ENCODE measurements at places on chromosomes 12 and 14.
A peak's percentile ranks its signal among the peaks of the same experiment; 100 is the strongest.

DNA sequence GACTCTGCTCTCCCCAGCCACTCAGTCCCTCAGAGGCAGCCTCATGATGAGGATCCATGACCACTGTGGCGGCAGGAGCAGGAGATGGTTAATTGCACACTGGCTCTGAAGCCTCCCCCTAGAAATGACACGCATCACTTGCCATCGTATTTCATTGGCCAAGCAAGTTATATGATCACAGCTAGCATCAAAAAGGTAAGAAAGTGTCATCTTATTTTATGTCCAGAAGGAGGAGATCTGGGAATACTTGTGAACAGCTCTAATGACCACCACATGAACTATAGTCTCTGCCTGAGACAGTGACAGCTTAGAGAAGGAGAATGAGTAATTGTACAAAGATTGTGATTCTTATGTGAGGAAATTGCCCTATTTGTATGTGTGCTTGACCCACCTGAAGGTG lies 363.4 kb downstream of the NUAK1 start:
- no peak for DNase-seq

DNA sequence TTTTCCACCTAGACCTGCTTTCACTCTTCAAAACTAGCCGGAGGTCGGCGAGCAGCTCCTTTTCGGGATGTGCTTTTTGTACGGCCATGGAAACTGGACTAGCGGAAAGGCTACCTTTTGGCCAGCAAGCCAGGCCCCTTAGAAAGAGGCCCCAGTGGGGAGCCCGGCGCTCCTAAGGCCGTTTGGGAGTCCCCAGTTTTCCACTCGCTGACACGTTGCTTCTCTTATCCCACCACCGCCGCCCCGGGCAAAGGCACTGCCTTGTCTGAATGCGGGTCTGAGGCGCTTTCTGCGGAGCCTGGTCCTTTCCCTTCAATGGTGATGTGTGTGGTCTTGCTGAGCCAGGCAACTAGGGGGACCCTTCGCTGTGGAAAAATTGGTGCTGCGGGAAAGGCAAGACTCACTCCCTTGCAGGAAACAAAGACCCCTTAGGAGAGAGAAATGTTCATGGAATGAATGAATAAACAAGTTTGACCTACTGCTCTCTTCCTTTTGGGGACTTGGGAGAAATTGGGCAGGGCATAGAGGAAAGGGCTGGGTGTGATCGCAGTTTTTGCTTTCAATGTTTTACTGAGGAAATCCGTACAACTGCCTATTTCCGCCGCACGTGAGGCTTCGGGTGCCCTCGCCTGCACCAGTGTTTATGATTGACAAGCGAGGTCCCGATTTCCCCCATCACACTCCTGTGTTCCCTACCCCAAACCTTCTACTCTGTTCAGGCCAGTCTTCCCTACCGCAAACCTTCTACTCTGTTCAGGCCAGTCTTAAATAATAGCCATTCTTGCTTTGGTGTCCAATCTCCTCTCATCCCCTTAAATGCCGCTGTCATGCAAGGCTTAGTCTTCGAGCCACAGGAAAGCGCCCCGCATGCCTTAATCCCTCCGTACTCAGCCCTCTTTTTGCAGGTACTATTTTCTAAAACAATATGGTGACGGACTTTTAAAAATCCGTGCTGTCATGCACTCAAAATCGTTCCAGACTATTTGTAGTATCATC lies 1.0 kb upstream of the SLC38A2 start:
- peak; percentile 31 for DNase-seq

GRCh38 chr14:68236582-68237458 lies 417.2 kb downstream of the RAD51B start:
- no peak for DNase-seq

DNA sequence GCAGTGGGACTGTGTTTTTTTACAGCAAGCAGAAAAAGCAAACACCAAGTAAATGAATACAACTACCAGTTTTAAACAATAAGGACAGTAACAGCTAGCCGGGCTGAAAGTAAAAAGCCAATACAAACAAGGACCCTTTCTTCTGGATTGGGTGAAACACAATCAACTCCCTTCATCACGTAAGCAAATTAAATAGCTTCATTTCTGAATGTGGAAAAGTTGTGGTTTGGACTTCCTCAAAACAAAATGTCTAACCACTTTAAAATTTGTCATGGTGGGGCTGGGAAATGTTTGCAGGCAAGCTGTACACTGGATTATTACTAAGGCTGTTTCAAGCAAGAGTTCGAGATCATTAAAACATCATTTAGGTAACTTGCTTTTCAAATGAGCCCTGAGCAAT lies 47.4 kb downstream of the TCHP start:
- DNase-seq, result no peak

DNA sequence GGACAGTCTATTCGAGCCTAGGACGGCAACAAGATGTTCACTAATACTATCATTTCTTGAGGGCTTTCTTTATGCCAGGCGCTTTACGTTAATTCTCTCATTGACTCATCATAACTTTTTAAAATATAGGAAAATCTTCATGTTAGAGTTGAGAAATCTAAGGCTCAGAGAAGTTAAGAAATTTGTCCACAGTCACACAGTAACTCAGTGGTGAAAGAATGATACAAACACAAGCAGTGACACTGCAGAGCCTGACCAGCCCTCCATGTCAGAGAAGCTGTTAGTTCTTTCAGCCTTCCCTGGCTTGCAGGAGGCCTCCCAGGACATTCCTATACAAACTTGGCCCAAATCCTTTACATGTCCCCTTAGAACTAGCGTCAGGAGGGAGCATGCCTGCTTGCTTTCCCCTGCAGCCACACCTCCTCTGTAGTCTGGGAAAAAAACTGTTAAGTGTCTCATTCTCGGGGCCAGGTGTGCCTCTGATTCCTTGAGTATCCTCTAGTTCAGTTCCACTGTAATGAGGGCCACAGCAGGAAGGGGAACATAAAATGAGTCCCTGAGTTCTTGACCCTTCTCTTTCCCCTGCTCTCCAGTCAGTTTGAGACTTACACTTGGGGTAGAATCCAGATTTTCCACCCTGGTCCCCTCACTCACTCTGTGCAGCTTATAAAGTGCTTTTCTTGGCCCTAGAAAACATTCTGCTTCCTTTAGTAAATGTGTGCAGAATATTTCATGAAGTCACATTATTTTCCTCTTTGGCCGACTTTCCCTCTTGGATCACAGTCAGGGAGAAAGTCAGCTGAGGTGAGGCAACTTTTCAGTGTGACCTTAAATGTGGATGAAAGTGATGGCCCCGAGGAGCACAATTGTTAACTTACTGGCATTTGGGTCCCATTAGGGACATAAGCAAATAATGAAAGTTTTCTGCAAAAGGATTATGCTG lies 152.2 kb upstream of the HIF1A start:
- no peak for DNase-seq

GRCh38 chr14:40463886-40464285 lies 1031.7 kb upstream of the FBXO33 start:
- DNase-seq, result no peak

- DNase-seq, result no peak
Observed at GRCh38 chr12:11543457-11544158, 105.9 kb upstream of the ETV6 start.

GRCh38 chr12:34396861-34397590 lies 374.7 kb downstream of the ALG10 start:
- no peak for DNase-seq

DNA sequence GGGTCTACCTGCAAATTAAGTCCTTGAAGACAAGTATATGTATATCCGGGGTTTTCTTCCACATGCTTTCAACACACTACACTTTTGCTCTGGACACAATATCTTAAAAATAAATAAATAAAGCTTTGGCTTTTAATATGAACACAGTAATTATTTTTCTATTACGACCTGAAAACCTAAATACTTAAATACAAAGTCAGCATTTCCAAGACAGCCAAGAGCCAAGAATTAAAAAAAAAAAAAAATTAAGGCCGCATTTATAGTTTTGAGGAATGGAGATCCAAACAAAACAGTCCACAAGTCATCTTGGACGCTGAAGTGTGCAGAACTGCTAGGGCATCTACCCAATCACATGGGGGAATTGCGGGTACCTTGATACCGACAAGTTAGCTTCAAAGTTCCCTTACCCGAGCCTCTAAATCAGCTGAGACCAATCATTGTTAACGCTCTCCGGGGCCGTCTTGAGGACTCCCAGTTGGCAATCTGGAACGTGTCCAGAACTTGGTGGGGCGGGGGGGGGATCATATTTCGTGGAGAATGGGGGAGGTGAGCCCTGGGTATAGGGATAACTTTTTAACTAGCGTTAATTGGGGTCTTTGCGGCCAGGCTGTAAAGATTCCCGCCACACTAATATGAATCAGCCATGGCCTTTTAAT lies 731 bp upstream of the PCNX4 start:
- DNase-seq, result peak; percentile 50

DNA sequence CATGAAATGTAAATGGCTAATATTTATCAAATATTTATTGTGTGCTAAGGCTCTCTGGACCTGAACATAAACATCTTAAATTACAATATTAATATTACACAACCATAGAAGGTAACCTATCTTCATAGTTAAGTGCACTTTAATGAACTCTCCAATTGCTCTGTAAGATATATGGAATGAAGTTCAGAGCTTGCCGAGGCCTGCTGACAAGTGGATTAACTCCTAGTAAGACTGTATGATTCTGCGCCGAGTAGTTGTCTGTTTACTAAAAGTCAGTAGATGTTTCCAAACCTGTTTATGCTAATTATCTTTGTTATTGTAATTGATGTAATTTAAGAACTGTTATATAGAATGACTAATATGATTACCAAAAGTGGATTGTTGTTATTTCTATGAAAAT lies 77.2 kb downstream of the PTPRR start:
- DNase-seq, result no peak

DNA sequence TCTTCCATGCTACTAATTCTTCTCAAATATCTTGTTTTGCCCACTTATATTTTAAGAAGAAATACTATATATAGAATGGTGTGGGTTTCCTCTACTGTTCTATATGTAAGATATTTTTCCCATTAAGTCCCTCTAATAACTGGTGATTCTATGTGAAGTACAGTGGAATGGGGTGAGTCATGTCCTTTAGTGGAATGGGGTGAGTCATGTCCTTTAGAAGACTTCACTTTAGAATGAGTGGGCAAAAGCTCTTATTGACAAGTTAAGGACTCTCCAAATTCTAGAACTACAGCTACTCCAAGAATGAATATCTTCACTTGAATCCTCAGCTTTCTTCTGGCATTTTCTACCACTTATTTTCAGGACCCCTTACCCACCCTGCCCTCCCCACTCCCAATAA lies 349.9 kb downstream of the ETNK1 start:
- DNase-seq, result no peak

DNA sequence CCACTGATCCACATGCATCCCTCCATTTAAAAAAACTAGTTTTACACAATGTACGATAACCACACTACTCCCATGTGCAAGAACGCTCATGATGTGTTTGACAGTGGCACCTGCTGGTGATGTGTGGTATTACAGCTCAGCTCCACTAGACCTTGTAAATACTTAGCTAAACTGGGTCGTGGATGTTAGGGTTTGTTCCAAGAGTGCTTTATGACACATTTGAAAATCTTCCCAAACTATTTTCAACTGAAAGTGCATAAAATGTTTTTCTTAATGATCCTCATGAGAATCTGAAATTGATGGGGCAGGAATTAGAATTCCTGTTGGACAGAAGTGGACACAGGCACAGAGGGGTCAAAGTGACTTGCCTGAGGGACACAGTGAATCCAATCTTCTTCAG lies 99.2 kb downstream of the SCARB1 start:
- DNase-seq, result no peak

GRCh38 chr12:69935651-69936100 lies 110.6 kb downstream of the MYRFL start:
- DNase-seq, result no peak

GRCh38 chr12:65961190-65962035 lies 137.1 kb downstream of the HMGA2 start:
- no peak for DNase-seq

GRCh38 chr14:33952541-33952940 lies 1.7 kb upstream of the EGLN3 start:
- DNase-seq, result no peak

- no peak for DNase-seq
Observed at GRCh38 chr12:72872996-72873395, 600.8 kb downstream of the TRHDE start.

DNA sequence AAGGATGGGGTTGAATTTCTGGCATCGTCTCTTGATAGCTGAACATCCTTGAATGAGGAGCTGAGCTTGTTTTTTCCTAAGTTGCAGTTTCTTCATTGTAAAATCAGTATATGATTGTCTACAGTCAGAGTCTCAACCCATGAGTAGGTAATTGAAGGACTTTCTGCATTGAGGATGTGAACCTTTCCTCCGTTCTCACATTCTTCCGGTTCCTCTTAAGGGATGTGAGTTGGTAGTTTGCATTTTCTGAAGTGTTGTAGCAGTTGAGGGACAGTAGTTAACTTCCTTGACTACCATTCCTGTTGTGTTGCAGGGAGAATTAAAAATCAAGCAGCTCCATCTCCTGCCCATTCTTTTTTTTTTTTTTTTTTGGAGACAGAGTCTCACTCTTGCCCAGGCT lies 19.1 kb downstream of the TPCN1 start:
- DNase-seq, result no peak

GRCh38 chr14:87837296-87837695 lies 155.7 kb downstream of the GALC start:
- no peak for DNase-seq

- no peak for DNase-seq
Observed at GRCh38 chr12:118821386-118821925, 159.9 kb upstream of the SRRM4 start.

- no peak for DNase-seq
Observed at GRCh38 chr14:22560662-22561365, 28.2 kb downstream of the DAD1 start.

DNA sequence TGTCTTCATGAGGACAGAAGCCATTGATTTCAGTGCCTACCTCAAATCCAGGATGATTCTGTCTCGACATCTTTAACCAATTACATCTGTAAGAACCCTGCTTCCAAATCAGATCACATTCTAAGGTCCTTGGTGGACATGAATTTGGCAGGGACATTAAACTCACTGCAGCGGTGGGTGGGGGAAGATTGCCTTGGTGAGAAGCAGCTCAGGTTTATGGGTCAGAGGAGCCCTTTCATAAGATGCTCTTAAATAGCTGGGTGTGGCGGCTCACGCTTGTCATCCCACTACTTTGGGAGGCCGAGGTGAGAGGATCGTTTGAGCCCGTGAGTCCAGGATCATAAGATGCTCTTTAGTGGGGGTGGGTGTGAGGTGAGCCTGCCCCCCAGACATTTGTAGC lies 42.9 kb downstream of the ELK3 start:
- no peak for DNase-seq

- no peak for DNase-seq
Observed at GRCh38 chr14:64159588-64159987, 134.6 kb downstream of the ESR2 start.

GRCh38 chr12:107990325-107990724 lies 138.8 kb upstream of the WSCD2 start:
- DNase-seq, result peak; percentile 5

DNA sequence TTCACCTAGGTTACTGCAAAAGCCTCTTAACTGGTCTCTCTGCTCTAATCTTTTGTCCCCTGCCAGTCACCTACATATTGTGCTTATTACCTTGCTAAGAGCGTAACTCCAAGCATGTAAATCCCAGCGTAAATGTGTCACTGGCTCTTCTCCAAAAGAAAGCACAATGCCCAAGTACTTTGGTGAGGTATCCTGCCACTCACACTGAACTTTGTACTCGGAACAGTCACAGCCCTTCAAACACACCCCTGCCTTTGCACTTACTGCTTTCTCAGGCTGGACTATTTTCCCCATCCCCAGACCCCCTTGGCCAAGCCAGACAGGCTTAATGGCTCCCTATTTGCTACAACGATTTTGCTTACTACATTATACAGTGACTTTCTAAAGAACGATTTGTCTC lies 31.7 kb downstream of the GALNT4 start:
- no peak for DNase-seq
